ENCODE measurements at places on chromosomes 11 and 22. TPM values are rescaled to one million over a fixed set of nuclear protein-coding genes. Genes with fewer than 3 reads are reported as not detected.

The APOBEC3A gene
- total RNA-seq = not detected

The POU2AF1 gene
- 68.9 TPM for total RNA-seq

The H19 gene
- total RNA-seq = not detected

The SUSD2 gene
- 0.78 TPM for total RNA-seq
